ENCODE measurements at places on chromosomes 11 and 22.
A peak's percentile ranks its signal among the peaks of the same experiment; 100 is the strongest.

DNA sequence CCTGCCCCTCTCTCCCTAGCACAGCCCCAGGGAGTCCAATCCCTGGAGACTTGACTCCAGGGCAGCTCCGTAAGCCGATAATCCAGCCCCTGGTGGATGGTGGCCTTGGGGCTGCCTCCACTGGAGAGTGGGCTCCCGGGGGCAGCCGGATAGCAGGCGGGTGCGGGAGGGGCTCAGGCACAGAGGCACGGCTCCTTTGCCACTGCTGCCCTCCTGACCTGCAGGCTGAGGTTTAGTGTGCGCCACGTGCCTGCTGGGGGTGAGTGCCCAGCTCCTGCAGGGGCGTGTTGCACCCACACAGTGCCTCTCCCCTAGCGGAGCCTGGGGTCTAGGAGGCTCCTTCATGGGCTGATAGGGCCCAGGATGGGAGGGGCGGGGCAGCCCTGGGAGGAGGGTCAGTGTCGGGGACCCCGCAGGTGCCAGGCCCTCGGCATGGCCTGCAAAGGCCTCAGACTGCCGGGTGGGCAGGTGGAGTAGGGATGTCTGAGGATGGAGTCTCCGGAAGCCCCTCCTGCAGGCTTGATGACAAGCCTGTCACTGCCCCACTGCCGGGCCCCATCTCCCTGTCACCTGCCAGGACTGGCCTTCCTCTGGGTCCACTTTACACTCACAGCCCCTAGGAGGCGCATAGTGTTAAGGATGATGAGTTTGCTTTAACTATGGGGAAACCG, 5.6 kb downstream of the DUSP8 start:
- DNase-seq, result no peak

GRCh38 chr11:62601372-62602140, at the start of gene MTA2:
MTA2 (minus strand) TSS chr11:62601865; CDS start chr11:62601450, 415 bp downstream.
- DNase-seq, result peak; percentile 100

DNA sequence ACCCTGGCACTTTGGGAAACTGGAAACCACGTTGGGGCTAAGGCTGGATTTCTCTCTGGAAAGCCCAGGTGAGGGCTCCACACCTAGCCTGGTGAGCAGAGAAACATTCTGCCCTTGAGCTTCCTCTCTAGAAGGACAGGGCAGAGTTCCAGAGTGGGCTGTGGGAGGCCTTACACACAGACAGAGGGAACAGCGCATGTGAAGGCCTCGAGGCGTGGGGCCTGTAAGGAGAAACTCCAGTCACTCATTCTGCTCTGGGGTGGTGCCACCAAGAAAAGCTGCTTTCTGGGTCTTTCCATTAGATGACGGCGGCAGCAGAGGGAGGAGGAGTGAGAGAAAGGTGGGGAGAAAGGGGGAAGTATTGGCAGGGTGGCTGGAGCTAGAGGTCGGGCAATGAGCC, 183.1 kb downstream of the CHST1 start:
- no peak for DNase-seq

DNA sequence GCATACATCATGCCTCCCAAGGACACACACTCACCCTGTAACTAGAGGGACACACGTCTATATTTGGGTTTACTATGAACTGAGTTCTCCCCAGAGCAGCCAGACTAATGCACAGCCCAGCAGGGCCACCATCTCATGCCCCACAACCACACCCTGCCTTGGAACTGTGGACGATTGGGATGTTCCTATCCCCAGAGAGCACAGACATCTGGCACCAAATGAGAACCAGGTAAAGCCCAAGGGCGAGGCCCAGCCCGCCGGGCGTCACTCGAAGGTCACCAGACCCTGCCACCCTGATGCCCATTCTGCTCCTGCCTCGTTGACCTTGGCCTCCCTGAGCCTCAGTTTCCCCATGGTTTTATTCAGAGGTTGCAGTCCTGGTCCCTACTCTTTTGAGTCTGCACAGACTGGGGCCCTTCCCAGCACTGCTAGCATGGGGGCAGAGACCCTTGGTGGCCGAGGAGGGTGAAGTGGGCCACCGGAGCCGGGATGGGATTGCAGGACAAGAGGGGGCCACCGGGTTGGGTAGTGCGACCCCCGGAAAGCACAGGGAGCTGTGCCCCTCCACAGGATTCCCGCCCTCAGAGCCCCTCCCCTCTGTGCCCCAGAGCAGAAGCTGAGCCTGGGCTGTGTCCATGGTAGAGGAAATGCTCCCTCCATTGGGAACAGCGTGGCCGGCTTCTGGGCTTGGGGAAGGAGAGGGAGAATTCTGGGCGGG, 56.8 kb downstream of the IGLL5 start:
- DNase-seq, result no peak

GRCh38 chr11:119343726-119344125, 2.8 kb downstream of the MFRP start:
- DNase-seq, result no peak

- no peak for DNase-seq
Measured at GRCh38 chr11:59708537-59708936, 5.1 kb downstream of the OR10V1 start.

DNA sequence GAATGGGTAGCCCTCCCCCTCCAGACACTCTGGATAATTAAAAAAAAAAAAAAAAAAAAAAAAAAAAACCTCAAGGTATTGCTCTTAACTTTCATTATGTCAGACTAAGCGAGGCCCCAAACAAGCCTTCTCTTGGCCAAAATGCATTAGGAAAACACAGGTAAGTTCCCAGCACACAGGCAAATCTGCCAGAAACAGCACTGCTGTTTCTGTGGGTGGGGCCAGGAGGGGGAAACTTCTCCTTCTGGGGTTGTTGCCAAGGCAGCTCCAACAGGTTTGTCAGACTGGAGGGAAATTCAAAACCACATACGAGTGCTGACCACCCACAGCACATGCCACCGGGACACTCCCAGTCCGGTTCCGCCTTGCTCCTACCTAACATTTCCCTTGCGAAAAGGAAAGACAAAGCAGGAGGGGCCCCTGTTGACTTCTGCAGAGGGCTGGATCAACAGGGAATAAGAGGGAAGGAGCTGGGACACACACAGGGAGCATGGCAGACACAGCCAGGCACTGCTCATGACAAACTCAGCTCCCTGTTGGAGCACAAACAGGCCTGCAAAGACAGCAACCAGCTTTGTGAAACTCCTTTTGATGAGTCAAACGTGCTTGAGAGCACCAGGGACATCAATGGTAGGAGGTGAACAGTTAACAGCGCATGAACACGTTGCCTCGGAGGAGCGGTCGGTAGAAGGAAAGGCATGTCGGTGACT, 55.0 kb downstream of the MYH9 start:
- peak; percentile 65 for DNase-seq

DNA sequence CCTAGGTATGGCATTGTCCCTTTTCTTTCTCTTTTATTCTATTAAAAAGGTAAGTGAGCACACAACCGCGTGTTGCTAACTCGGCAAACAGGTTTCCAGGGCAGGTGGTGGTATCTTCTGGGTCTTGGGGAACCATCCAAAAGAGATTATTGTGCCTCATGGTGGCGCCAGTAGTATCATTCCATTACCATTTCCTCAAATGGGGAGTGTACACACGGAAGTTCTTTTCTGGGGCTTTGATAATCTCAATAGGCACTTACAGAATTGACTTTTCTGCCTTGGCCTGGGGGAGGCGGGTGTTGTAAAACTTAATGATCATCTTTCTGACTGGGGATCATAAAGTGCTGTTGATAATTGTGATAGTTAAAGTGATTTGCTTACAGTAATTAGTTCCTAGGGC, 234.1 kb downstream of the KIRREL3 start:
- DNase-seq, result no peak

DNA sequence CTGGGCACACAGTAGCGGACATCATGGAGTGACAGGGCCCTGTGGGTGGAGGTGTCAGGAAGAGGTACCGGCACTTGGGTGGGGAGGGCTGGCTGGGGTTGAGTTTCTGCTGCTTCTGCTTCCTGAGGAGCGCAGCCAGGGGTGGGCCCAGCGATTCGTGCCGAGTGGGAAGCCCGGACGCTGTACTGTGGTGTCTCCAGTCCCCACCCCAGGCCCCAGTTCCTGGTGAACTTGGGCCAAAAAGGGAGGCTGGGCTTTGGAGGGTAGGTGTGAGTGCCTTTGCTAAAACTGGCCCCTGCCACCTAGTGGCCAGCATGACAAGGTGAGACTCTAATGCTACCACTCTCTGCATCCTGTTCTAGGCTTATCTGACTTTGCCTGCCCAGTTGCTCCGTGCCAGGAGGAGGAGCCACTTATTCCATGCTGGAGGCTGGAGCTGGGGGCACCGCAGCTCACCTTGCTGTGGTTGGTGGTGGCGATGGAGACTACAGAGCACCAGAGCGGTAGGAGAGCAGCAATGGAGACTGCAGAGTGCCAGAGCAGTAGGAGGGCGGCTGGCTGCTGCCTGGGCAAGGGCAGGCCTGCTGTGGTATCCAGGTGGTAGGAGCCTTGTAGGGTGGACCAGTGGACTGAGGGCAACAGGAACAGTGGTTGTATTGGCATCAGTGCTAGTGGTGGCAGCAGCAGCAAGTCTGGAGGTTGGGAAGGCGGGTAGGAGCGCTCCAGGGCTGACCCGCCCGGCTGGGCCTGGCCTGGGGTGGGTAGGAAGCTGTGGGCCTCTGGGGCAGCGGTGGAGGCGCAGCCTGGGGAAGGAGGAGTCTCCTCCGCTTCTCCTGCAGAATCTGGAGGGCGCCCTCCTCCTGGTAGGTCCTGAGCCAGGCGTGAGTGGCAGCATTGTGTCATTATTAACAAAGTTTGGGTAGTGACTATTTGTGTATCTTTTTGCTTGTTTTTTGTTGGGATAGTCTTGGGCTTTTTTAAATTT, 2.2 kb upstream of the RFPL2 start:
- DNase-seq, result no peak

DNA sequence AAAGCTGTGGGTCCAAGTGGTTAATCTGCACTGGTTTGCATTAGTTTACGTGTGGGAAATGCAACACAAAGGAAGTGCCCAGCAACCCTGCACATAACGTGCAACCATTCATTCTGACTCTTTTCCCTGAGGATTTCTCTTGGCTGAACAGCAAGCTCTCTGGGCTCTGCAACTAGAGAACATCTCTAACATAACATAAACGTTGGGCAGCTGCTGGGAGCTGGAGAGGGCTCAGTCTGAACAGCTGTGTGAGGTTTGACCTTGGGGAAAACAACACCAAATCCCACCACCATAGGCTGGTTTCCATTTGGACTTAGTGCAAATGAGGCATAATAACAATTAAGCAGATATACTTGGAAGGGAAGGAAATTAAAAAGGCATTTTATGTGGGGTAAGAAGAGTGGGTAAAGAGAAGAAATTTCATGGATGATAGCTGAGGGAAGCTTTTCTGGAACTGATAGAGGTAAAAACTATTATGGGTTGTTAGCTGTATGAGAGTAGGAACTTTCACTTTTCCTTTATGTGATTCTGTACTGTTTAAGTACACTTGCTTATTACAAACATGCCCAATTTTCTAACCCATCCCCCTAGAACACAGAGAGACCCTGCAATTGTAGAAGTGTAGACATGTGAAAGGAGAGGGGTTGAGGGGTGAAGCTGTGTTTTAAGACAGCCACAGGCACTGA, 76.2 kb downstream of the SNX19 start:
- DNase-seq, result no peak

DNA sequence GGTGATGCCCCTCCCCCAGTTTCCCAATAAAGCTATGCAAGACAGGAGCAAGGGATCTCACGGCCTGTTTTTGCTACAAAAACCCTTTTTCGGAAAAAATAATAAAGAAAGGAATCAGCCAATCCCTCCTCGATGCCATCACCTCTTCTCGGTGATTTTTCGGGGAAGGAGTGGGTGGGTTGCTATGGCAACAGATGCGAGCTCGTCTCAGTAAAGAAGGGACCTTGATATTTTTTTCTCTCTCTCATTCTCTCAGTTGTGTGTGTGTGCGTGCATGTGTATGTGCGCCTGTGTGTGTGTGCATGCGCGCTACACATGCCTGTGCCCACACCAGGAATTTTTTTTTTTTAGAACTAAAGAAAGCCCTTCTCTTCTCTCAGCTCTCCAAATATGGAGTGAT, 3.8 kb upstream of the NPAS4 start:
- DNase-seq, result peak; percentile 58

Data from stimulated activated CD4-positive, alpha-beta T cell treated with anti-CD3 and anti-CD28 coated beads, Interleukin-2, amount 100 ng/mL, for 24 hours (primary cell).